ENCODE measurements at places on chromosomes 13 and 19. TPM values are rescaled to one million over a fixed set of nuclear protein-coding genes. Genes with fewer than 3 reads are reported as not detected.
A peak's percentile ranks its signal among the peaks of the same experiment; 100 is the strongest.

DNA sequence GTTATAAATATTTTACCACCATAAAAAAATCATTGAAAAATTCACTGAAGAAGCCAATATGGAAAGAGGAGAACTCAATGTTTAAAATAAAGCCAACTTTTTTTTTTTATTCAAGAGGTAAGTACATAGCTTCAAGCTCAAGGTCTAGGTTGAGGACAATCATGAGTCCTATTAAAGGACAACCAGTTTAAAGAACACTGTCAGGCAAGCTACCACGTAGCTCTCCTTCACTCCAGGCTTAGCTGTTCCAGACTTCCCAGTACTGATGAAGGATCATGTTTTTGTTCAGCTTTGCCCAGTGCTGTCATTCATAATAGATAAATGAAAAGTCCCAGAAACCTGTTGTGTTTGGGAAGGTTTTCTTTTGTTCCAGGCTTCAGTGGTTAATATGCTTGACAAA, 10.0 kb upstream of the MLNR start:
- H3K4me3 ChIP-seq, result no peak overlapping the region
- H3K4me1 ChIP-seq, result no peaks in the 10 kb centered on the region
- DNase-seq, result no peak

DNA sequence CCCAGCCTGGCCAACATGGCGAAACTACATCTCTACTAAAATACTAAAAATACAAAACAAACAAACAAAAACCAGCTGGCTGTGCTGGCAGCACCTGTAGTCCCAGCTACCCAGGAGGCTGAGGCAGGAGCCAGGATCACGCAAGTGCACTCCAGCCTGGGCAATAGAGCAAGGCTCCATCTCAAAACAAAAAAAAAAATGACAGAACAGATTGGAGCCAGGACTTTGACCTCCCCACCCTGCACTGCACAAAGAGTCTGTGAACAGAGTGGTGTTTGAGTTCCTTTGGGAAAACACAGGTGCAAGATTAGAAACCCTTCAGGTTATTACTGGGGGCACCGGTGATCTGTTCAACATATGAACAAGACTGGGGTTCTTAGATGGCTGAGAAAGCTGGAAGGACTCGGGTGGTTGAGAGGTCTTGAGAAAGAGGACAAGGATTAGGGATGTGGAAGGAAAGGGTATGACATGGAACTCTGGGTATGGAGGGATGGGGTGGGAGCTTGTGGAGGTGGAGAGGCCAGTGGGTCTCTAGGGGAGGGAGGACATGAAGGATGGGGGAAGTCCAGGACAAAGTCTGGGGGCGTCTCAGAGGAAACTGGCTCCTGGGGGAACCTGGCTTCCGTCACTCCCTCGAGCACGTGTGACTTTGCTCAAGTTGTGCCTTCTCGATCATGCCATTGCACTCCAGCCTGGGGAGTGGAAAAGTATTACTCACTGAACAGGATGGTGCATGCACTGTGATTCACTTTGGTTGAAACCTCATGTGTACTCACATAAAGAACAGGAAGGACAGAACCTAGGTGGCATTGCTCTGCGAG, 25.9 kb downstream of the RCN3 start:
- DNase-seq, result peak; percentile 68
- no peaks in the 10 kb centered on the region for H3K4me1 ChIP-seq
- H3K27me3 ChIP-seq, result no peaks in the 10 kb centered on the region
- no peaks in the 10 kb centered on the region for H3K36me3 ChIP-seq
- H3K27ac ChIP-seq, result peak overlapping the region; percentile 83
- no peak overlapping the region for H3K4me3 ChIP-seq

- H3K27me3 ChIP-seq, result no peaks in the 10 kb centered on the region
- no peaks in the 10 kb centered on the region for H3K36me3 ChIP-seq
- DNase-seq, result peak; percentile 44
- H3K4me1 ChIP-seq, result no peaks in the 10 kb centered on the region
- H3K4me3 ChIP-seq, result no peak overlapping the region
These were observed 34.3 kb upstream of the SHKBP1 start for GRCh38 chr19:40542202-40542859.

DNA sequence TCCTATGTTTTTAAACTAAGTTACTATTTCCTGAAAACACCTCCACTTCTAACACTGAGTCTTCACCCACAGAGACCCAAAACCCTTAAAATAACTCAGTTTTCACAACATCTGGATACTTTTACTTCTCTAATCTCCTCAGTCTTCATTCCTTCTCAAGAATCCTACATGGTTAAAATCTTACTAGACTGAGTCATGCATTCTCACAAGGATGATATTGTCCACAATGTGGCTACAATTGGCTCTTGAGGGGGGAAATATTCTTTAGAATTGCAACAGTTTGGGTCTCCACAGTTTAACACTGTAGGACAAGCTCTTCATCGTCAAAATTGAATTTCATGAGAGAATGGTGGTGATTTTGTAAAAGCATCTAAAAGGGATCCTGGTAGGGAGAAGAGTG, 397.1 kb downstream of the SLITRK5 start:
- no peaks in the 10 kb centered on the region for H3K4me1 ChIP-seq
- H3K4me3 ChIP-seq, result no peak overlapping the region
- no peak overlapping the region for H3K27ac ChIP-seq
- no peaks in the 10 kb centered on the region for H3K27me3 ChIP-seq
- DNase-seq, result no peak
- H3K36me3 ChIP-seq, result no peaks in the 10 kb centered on the region

- no peak overlapping the region for H3K4me3 ChIP-seq
- no peaks in the 10 kb centered on the region for H3K27me3 ChIP-seq
- H3K4me1 ChIP-seq, result peaks cover 70% of the 10 kb centered on the region
- H3K36me3 ChIP-seq, result no peaks in the 10 kb centered on the region
These were observed 10.2 kb downstream of the PPP1R37 start for GRCh38 chr19:45103156-45103507.

- no peak overlapping the region for H3K4me3 ChIP-seq
- no peaks in the 10 kb centered on the region for H3K4me1 ChIP-seq
- DNase-seq, result no peak
- H3K27ac ChIP-seq, result no peak overlapping the region
- H3K27me3 ChIP-seq, result no peaks in the 10 kb centered on the region
These were observed 1058.2 kb downstream of the PCDH9 start for GRCh38 chr13:66171920-66172319.

GRCh38 chr13:70253411-70253810, 145.2 kb upstream of the KLHL1 start:
- H3K4me3 ChIP-seq, result no peak overlapping the region
- no peaks in the 10 kb centered on the region for H3K27me3 ChIP-seq

GRCh38 chr13:32378012-32378411, 49.9 kb downstream of the N4BP2L1 start:
- H3K27ac ChIP-seq, result no peak overlapping the region
- no peak for DNase-seq
- no peaks in the 10 kb centered on the region for H3K36me3 ChIP-seq

DNA sequence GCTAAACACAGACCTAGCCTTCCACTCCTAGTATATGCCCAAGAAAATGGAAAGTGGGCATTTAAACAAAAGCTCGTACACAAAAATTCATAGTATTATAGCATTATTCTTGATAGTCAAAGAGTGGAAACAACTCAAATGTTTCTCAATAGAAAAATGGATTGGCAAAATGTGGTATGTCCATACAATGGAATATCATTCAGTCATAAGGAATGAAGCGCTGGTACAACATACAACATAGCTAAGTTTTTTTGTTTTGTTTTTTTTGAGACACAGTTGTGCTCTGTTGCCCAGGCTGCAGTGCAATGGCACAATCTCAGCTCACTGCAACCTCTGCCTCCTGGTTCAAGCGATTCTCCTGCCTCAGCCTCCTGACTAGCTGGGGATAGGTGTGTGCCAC, 11.9 kb downstream of the ZNF558 start:
- DNase-seq, result no peak
- peaks cover 4% of the 10 kb centered on the region for H3K36me3 ChIP-seq

GRCh38 chr13:50406831-50407230, 391.6 kb downstream of the KCNRG start:
- H3K27ac ChIP-seq, result no peak overlapping the region
- DNase-seq, result no peak
- peaks cover 14% of the 10 kb centered on the region for H3K4me1 ChIP-seq
- no peak overlapping the region for H3K4me3 ChIP-seq

GRCh38 chr13:38752686-38753085, 65.8 kb downstream of the FREM2 start:
- no peak for DNase-seq
- H3K4me1 ChIP-seq, result peaks cover 15% of the 10 kb centered on the region
- no peak overlapping the region for H3K27ac ChIP-seq
- no peak overlapping the region for H3K4me3 ChIP-seq
- H3K27me3 ChIP-seq, result no peaks in the 10 kb centered on the region
- no peaks in the 10 kb centered on the region for H3K36me3 ChIP-seq

ATP8B3 gene
- 1.4 TPM for total RNA-seq

STXBP2 gene
- 58.6 TPM for total RNA-seq

HCST gene
- total RNA-seq, result 0.97 TPM

NLRP5 gene
- not detected for total RNA-seq

CRB3 gene
- total RNA-seq, result 71.4 TPM

Measured in hepatocyte (in vitro differentiated cells).